Esophagus mucosa (tissue), 1 donor: ENCODE measurements at places on chromosomes 6 and 20. TPM values are rescaled to one million over a fixed set of nuclear protein-coding genes. Genes with fewer than 3 reads are reported as not detected.

TRIM40 gene
- not detected for total RNA-seq

CCNC gene
- 38.5 TPM for total RNA-seq

PDYN gene
- total RNA-seq, result not detected

DDO gene
- 0.08 TPM for total RNA-seq

SLC2A10 gene
- total RNA-seq, result 2.1 TPM

NKX2-2 gene
- not detected for total RNA-seq

PLA2G7 gene
- total RNA-seq, result 0.32 TPM

CAP2 gene
- total RNA-seq, result 3.0 TPM

HTR1E gene
- not detected for total RNA-seq

BPIFA1 gene
- total RNA-seq, result not detected

HTR1B gene
- 0.08 TPM for total RNA-seq

PPP1R3G gene
- total RNA-seq, result 2.0 TPM

SMOC2 gene
- total RNA-seq, result 1.9 TPM

ECT2L gene
- total RNA-seq, result not detected

PDE7B gene
- total RNA-seq, result 0.68 TPM
